ENCODE measurements at places on chromosomes 1 and 21.

DNA sequence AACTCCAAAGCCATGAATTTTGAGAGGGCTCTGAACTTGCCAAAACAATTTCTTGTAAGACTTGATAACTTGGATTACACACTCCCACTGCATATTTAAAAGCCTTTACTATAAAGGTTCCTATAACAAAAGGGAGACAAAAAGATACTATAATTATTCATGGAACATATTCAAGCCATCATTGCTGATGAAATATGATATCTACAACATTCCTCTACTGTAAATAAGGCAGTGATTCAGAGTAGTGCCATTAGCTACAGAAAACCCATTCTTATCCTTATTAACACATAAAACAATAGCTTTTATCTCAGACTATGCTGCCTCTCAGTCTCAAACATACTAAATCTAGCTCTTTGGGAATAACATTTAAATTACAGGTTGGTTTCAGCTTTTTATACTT lies 675.5 kb upstream of the CXADR start:
- no peaks in the 10 kb centered on the region for H3K4me1 ChIP-seq
- H3K27me3 ChIP-seq = no peaks in the 10 kb centered on the region
- no peak overlapping the region for H3K4me3 ChIP-seq
- H3K27ac ChIP-seq = no peak overlapping the region
- DNase-seq = no peak

DNA sequence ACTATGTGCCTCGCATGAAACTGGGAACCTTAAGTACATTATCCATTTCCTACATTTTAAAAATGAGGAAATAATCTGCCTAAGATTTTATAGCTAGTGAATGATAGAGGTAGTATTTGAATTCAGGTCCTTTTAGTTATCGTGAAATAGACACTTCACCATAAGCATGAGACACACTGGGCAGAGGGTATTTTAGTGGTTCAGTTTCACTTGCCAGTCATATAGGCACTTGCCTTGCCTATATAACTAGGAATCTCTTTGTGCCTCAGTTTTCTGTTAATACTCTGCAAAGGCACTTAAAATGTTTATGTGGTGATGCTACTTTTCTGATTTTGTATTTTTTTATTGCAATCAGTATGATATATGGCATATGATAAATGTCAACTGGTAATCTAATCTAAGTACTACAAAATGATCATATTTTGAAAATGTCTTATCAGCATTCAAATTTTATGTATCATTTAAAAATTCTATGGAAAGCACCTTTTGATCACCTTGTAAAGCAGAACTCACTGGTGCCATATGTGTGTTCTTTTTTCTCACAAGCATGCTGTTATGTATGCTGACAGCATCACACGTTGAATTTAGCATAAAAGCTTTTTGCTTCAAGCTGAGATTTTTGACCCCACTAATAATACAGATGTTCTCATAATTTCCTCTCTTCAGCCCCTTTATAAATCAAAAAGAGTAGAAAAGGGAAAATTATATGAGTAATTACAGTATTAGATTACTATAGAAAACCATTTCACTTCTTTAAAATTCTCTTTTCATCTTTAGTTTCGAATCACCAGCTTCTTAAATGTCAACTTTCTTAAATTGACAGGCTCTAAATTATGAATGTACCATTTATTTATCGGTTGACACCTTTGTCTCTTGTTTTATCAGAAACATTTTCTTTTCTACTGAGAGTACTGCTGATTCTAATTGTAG lies 52.6 kb downstream of the RPS6KC1 start:
- H3K36me3 ChIP-seq = no peaks in the 10 kb centered on the region
- H3K4me3 ChIP-seq = no peak overlapping the region
- H3K27me3 ChIP-seq = no peaks in the 10 kb centered on the region
- no peaks in the 10 kb centered on the region for H3K4me1 ChIP-seq
- DNase-seq = no peak

- H3K4me3 ChIP-seq = no peak overlapping the region
- H3K36me3 ChIP-seq = no peaks in the 10 kb centered on the region
- peaks cover 5% of the 10 kb centered on the region for H3K4me1 ChIP-seq
- peaks cover 9% of the 10 kb centered on the region for H3K27me3 ChIP-seq
- no peak for DNase-seq
Observed at GRCh38 chr21:37043818-37044217, 29.1 kb downstream of the PIGP start.

- H3K36me3 ChIP-seq = no peaks in the 10 kb centered on the region
- DNase-seq = no peak
- H3K27ac ChIP-seq = no peak overlapping the region
- no peaks in the 10 kb centered on the region for H3K4me1 ChIP-seq
- no peak overlapping the region for H3K4me3 ChIP-seq
Observed at GRCh38 chr1:218878369-218878768, 295.3 kb upstream of the LYPLAL1 start.

- no peaks in the 10 kb centered on the region for H3K27me3 ChIP-seq
- no peak for DNase-seq
- no peak overlapping the region for H3K27ac ChIP-seq
- H3K4me3 ChIP-seq = no peak overlapping the region
- H3K36me3 ChIP-seq = no peaks in the 10 kb centered on the region
Observed at GRCh38 chr1:80534606-80535360, 1266.0 kb upstream of the ADGRL2 start.

DNA sequence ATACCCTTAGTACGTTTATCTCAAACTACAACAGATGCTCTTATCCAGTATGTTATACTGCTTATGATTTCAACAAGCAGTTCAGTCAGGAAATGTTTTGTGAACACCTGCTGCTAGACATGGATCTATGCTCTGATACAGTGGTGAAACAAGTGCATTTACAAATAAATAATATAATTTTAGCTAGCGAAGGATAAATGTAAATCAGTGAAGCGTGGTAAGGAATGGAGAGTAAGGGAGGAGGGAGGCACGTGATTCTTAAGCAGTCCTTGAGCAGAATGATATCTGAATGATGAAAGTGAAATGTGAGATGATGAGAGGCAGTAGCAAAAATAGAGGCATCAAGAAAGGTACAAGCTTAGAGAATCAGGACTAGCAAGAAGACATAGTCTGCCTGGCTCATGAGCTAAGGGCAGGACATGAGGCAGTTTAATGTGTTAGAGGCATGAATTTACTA lies 6.3 kb downstream of the TSNAX start:
- no peak overlapping the region for H3K4me3 ChIP-seq
- H3K27ac ChIP-seq = no peak overlapping the region
- no peaks in the 10 kb centered on the region for H3K27me3 ChIP-seq
- no peaks in the 10 kb centered on the region for H3K4me1 ChIP-seq

DNA sequence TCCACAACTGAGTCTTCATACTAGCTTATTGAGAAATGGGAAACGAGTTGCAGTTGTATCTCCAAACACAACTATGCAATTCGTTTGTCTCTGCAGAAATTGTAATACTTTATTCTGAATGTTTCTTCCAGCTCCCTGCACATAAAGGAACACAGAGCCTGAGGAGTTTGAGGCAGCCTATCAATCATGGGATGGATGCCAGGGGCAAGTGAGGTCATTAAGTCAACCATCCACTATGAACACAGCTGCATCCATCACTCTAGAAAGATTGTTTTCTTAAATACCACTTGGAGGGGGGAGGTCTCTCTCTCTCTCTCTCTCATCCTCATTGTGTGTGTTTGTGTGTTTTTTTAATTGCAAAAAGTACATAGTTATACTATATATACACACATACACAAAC lies 2.9 kb upstream of the PSMB2 start:
- H3K36me3 ChIP-seq = no peaks in the 10 kb centered on the region
- H3K4me1 ChIP-seq = no peaks in the 10 kb centered on the region
- DNase-seq = no peak
- no peak overlapping the region for H3K4me3 ChIP-seq
- no peak overlapping the region for H3K27ac ChIP-seq
- H3K27me3 ChIP-seq = no peaks in the 10 kb centered on the region

DNA sequence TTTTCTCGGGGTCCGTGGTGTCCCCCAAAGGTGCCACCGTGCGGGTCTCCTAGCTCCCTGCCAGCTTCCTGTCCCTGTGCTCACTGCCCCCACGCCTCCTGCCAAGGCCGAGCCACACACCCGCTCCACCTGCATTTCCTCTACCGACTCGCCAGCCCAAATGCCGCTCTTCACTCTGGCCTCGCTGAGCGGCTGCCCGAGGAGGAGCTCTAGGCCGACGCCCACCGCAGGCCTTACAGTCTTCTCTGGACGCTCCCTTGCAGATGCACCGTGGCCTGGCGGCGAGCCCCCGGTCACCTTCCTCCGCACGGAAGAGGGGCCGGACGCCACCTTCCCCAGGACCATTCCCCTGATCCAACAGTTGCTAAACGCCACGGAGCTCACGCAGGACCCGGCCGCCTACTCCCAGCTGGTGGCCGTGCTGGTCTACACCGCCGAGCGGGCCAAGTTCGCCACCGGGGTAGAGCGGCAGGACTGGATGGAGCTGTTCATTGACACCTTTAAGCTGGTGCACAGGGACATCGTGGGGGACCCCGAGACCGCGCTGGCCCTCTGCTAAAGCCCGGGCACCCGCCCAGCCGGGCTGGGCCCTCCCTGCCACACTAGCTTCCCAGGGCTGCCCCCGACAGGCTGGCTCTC lies 26.3 kb downstream of the FTCD start:
- no peaks in the 10 kb centered on the region for H3K27me3 ChIP-seq
- H3K4me3 ChIP-seq = no peak overlapping the region
- peaks cover 23% of the 10 kb centered on the region for H3K36me3 ChIP-seq
- H3K27ac ChIP-seq = no peak overlapping the region
- H3K4me1 ChIP-seq = no peaks in the 10 kb centered on the region

DNA sequence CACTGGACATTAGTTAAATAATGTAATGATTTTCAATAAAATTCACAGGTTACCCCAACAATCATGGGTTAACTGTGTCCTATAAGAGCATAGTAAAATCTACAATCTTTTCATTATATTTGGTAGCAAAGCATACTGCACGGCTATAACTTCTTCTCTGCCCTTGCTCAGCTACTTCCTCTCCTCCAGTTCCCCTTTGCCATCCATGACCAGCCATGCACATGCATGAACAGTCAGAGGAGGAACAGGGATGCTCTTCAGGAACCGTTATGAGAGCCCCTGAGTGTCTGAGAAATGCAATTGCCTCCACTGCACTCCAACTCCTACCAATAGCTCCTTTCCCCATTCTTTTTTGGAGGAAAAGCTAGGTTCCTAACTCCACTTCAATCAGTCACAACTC lies 646.7 kb downstream of the LTN1 start:
- no peaks in the 10 kb centered on the region for H3K4me1 ChIP-seq
- H3K4me3 ChIP-seq = no peak overlapping the region
- no peak for DNase-seq

DNA sequence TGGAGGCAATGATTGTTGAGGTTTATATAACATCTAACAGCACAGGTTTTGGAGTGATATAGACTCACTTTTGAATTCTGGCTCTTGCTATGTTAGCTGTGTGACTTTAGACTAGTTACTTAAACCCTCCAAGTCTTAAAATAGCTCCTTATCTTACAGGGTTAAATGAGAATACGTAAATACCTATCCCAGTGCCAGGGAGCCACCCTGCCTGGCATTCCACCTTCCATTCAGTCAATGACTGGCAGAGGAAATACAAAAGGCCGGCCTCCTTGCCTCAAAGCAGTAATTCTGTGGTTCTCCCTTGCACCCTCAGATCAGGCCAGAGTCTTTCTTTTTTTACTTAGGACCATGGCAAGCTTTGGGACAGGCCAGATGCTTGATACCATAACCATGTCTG lies 31.8 kb downstream of the DBT start:
- no peak overlapping the region for H3K4me3 ChIP-seq
- H3K27me3 ChIP-seq = no peaks in the 10 kb centered on the region
- H3K36me3 ChIP-seq = peaks cover 2% of the 10 kb centered on the region
- no peaks in the 10 kb centered on the region for H3K4me1 ChIP-seq

GRCh38 chr1:32199717-32200072 lies 700 bp upstream of the CCDC28B start:
- peaks cover 4% of the 10 kb centered on the region for H3K4me1 ChIP-seq
- H3K27ac ChIP-seq = no peak overlapping the region
- H3K4me3 ChIP-seq = no peak overlapping the region
- no peak for DNase-seq
- peaks cover 24% of the 10 kb centered on the region for H3K36me3 ChIP-seq
- no peaks in the 10 kb centered on the region for H3K27me3 ChIP-seq

DNA sequence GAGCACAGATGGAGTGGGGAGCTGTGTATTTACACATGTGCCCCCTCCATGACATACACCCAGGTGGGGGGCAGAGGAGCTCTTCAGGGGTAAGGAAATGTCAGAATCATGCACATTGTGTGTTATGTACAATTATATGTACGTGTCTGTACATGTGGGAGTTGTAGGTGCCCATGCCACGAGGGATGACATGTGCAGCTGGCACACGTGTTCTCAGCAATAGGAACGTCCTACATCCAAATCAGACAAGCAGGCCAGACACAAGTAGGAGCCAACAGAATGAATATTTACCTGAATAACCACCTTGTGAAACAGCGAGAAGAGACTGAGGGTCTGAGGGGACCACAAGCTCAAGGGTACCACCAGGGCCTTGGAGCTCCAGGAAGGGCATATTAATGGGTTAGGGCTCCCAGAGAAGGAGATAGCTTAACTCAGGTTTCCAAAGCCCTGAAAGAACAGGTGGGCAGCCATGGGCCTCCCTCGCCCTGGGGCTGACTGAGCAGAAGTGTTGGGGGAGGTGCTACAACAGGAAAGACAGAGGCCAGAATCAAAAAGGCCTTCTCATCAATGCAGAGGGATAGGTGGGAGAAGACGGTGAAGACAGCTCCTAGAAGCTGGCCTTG lies 3.2 kb downstream of the COL16A1 start:
- no peak overlapping the region for H3K4me3 ChIP-seq
- peaks cover 8% of the 10 kb centered on the region for H3K4me1 ChIP-seq
- no peak overlapping the region for H3K27ac ChIP-seq
- H3K36me3 ChIP-seq = no peaks in the 10 kb centered on the region
- H3K27me3 ChIP-seq = no peaks in the 10 kb centered on the region

All from iPS DF 6.9 (cell line).